ENCODE measurements at places on chromosomes 1 and 21.

GRCh38 chr1:226697151-226697928 lies 41.7 kb downstream of the ITPKB start:
- no peak for DNase-seq

- no peak for DNase-seq
These were observed 144.8 kb upstream of the SLC35F3 start for GRCh38 chr1:233759665-233760064.

GRCh38 chr1:5776035-5776550 lies 216.1 kb downstream of the NPHP4 start:
- no peak for DNase-seq

DNA sequence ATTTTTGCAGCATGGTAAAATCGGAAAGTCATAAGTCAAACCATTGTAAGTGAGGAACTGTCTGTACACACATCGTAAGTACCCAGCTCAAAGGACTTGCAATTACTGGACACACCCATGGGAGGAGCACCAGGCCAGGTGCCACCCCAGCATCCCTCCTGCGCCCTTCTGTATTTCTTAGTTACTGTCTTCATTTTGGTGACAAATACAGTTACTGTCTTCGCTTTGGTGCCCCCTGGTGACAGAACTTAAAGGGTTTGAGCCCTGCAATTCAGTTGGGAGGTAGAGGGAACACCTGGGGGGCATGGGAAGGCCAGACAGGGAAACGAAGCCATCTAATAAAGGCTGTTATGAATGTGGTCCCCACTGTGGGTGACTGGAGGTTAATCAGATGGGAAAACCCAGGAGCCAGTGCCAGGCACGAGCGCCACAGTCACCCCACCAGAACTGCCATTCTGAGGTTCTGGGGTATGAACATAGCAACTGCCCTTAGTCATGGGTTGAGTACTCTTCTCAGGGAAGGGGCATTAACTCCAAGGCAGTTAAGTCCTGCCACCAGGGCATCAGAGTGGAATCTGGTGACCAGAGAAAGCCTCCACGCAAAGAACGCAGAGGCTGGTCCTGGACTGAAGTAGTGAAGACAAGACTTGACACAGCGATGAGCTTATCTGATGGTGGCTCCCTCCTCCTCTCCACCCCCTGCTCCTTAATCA lies 612.9 kb downstream of the PTPRU start:
- DNase-seq = peak; percentile 45

DNA sequence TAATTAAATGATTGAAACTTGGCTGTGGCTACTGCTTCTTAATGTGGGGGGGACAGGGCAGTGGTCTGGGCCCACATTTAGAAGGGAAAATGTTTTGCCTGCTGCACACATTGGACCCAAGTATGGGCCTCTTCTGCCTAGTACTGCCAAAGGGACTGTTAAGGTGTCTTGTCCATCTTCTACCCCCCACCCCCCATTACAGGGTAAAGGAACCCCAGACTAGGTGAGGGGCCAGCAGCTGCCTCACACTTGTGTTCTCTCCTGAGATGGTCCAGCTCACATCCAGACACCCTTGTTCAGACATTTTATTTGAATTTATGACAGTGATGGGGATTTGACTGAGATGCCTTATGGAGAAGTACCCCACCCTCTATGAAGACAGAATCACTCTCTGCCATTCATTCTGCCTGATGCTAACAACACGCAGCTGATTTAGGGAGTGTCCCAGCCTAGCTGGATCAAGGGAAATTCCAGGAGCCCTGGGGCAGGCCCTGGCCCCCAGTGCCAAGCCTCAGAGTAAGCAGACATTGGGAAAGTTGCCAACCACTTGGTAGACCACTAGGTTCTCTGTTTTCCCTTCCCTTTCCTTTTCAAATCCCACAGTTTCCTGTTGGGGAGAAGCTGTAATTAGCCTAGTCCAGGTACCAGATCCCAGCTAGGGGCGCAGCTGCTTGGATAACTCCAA lies 42.1 kb downstream of the YARS1 start:
- DNase-seq = no peak

DNA sequence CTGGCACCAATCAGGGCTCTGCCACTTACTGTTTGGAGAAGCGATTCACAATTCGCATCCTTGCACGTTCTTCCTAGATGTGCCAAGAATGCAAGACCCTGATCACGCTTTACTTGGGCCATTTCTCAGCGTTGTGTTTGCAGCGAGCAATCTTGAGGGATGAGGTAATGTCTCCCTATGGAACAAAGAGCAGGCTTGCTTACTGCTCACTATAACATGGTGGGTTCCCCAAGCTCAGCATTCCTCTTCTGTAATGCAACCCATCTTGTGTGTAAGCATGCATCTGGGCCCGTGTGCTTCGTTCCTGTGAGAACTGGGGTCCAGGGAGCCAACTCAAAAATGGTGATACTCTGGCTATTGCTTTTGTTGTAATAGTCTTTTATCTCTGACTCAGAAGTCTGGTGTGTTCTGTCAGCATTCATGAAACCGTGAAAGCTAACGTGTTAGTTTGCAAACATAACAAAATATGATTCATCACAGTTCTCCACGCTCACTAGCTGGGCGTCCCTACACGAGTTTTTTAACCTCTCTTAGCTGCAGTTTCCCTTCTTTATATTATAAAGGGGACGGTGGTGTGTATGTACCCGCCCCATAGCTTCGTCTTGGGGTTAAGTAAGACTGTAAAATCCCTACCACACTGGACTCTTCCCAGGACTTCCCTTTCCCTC lies 33.3 kb downstream of the DNTTIP2 start:
- DNase-seq = no peak

DNA sequence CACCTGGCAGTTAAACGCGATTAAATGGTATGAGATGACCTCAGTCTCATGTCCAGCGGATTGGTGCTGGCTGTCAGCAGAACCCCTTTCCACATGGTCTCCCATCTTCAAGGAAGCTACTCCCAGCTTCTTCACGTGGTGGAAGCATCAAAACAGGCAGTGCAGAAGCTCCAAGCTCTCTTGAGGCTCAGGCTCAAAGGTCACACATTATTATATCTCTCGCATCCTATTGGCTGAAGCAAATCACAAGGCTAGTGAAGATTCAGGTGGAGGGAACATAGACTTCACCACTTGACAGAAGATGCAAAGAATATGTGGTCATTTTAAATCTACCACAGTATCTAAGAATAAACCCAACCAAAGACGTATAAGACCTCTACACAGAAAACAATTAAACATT lies 181.9 kb downstream of the VPS13D start:
- DNase-seq = no peak

DNA sequence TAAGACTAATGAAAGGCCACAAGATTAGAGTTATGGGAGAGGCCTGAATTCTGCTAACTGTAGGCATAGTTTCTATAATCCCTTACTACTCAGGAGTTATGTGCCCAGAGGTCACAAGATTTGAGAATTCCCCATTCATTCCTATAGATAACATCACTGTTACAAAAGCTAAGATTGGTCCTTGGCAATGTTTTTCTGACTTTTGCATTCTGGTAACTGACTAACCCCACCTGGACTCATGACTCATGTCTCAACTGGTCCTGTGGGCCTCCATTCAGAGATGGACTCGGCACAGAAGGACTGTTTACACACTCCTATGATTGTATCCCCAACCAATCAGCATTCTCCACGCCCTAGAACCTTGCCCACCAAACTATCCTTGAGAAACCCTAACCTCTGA lies 249.0 kb upstream of the ZP4 start:
- DNase-seq = no peak

All from NCI-H1105 (cell line).